ENCODE measurements at places on chromosomes 12 and 14. TPM values are rescaled to one million over a fixed set of nuclear protein-coding genes. Genes with fewer than 3 reads are reported as not detected.

Gene ALDH2
- total RNA-seq: 32.6 TPM

Gene ISM2
- 0.15 TPM for total RNA-seq

Gene BIN2
- not detected for total RNA-seq

Gene DTX1
- not detected for total RNA-seq

Gene NANOG
- not detected for total RNA-seq

Gene PMEL
- 0.89 TPM for total RNA-seq

Gene RPGRIP1
- not detected for total RNA-seq

Gene OTUB2
- 1.3 TPM for total RNA-seq

Gene PRMT5
- 71.7 TPM for total RNA-seq

Gene CLMN
- 0.30 TPM for total RNA-seq

Gene JAG2
- total RNA-seq: 0.30 TPM

Gene IFI27
- 0.15 TPM for total RNA-seq

Gene KCNA5
- not detected for total RNA-seq

Gene LHX5
- total RNA-seq: not detected

Gene RAPGEF3
- total RNA-seq: 0.74 TPM

Gene TMPRSS12
- total RNA-seq: not detected

Gene TDRD9
- total RNA-seq: 0.84 TPM

Gene C12orf56
- not detected for total RNA-seq

Gene RHEBL1
- total RNA-seq: 1.0 TPM

Gene DCP1B
- 14.1 TPM for total RNA-seq

Gene OR11H7
- not detected for total RNA-seq

Gene ATN1
- 12.1 TPM for total RNA-seq

Gene PLA2G1B
- total RNA-seq: not detected

All from bronchus fibroblast of lung (primary cell).